ENCODE measurements at places on chromosomes 2 and 18.

GRCh38 chr2:38905251-38905650 lies 15.6 kb downstream of the ARHGEF33 start:
- no peak for DNase-seq

GRCh38 chr2:55361465-55362189 lies 58.0 kb downstream of the CCDC88A start:
- DNase-seq = no peak

DNA sequence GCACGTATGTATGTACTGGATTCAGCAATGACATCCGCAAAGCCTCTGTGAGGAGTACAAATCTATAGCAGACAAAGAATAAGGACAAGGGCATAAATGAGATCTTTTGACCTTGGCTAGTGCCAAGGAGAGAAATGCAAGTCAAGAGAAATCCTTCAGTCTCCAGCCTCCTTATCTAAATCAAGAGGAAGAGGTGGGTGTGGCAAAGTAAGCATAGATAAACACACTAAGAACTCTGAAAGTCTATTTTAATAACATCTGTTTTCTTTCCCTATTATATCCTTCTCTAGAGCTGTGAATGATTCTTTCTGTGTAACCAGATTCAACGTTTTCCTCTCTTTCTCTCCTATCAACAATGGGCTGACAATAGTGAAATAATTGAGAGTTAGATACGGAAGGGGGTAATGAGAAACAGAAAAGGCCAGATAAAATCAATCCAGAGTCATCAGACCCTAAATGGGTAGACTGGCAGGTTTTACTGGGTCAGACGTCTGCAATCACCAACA lies 118.5 kb upstream of the ZFP36L2 start:
- DNase-seq = peak; percentile 69

- DNase-seq = no peak
These were observed 206.8 kb upstream of the HDAC4 start for GRCh38 chr2:239607517-239608191.

- DNase-seq = peak; percentile 63
These were observed 2.1 kb upstream of the PCBP1 start for GRCh38 chr2:70084973-70085710.

DNA sequence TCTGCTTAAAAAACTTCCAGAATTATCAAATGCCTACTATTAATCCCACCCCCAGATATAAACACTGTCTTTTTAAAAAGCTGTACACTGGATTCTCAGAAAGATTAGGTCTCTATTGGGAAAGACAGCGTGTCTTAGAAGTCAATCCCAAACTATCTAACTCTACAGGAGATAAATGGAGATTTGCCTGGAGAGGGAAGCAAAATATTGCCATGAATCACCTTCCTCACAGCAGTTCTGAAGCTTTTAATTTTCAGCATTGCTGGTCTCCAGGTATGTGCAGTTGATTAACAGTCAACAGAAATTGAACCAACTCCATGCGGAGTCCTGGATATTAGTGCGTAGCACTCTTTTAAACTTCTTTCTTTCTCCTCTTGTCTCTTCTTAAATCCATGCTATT lies 122.2 kb downstream of the DSC3 start:
- no peak for DNase-seq

GRCh38 chr18:74453016-74453566 lies 4.0 kb downstream of the DIPK1C start:
- no peak for DNase-seq

- DNase-seq = no peak
These were observed 59.9 kb downstream of the KYNU start for GRCh38 chr2:142937347-142937746.

DNA sequence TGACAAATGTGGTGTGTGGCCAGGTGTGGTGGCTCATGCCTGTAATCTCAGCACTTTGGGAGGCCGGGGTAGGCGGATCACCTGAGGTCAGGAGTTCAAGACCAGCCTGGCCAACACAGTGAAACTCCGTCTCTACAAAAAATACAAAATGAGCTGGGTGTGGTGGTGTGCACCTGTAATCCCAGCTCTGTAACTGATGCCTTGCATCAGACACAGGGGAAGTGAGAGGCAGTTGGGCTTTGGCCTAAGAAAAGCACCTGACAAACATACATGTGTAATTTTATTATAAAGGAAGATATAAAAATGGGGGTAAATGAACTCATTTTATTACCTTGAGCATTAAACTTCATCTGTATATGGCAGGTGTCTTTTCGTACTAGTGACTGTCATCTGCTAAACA lies 66.7 kb upstream of the FAM136A start:
- no peak for DNase-seq

DNA sequence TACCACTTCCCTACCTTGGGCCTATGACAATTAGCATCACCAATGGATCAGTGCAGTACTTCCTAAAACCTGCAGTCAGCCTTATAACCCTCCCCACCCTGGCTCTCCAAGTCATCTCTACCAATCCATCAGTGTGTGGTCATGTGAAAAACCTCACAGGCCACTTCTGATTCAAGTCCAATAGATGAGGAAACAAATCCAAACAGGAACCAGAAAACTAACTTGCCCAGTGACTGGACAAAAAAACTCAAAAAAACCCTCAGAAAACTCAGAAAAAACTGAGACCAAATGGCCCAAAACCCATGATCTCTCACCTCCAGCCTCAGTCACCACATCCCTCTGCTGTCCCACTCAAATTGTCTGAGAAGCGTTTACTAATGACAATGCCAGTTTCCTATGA lies 43.3 kb downstream of the TGFA start:
- peak; percentile 28 for DNase-seq

- peak; percentile 72 for DNase-seq
These were observed 98.0 kb downstream of the STPG4 start for GRCh38 chr2:47056868-47057686.

DNA sequence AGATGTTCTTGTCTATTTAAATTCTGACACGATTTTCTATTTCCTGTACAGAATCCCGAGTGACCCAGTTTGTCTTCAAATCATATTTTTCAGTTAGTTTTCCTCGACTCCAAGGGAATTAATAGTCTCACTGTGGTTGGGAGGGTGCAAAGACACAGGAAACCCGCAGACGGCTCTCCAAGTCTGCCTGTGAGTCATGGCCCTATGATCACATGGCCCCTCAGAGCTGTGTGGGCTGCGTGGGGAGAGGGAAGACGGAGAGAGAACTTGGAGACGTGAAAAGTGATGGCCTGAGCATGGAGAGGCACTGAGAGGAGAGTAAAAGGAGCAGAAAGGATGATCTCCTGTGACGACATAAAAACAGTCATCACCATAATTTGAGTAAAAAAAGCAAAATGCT lies 989.9 kb downstream of the DCDC2C start:
- DNase-seq = no peak

- no peak for DNase-seq
These were observed 196.3 kb upstream of the TANK start for GRCh38 chr2:160963957-160964356.

DNA sequence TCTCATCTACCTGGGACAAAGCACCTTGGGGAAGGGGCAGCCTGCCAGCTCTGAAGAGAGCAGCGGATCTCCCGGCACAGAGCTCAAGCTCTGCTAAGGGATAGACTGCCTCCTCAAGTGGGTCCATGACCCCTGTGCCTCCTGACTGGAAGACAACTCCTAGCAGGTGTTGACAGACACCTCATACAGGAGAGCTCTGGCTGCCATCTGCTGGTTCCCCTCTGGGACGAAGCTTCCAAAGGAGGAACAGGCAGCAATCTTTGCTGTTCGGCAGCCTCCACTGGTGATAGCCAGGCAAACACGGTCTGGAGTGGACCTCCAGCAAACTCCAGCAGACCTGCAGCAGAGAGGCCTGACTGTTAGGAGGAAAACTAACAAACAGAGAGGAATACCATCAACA lies 549.9 kb upstream of the LRATD1 start:
- DNase-seq = no peak

GRCh38 chr18:42296723-42297122 lies 341.7 kb downstream of the PIK3C3 start:
- DNase-seq = no peak

GRCh38 chr2:134109725-134110124 lies 144.1 kb upstream of the MGAT5 start:
- no peak for DNase-seq

GRCh38 chr18:59846814-59847490 lies 52.8 kb upstream of the PMAIP1 start:
- no peak for DNase-seq

- DNase-seq = peak; percentile 82
These were observed 72.0 kb upstream of the AFF3 start for GRCh38 chr2:100214265-100214971.

DNA sequence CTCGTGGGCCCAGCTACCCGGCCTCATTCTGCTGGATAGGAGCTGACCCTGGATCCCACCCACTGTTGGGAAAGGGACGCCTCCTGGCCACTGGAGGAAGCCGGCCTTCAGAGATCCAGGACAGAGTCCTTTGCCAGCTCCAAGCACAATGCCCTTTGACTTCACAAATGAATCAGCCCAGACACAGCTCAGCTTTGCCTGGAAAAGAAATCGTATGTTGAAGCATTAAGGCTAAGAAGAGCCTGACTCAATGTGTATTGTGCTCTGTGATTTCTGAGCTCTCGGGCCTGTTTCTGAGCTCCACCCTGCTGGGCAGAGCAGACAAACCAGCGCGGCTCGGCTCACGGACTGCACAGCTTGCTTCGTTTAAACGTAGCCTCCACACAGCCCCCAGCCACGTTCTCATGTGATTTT lies 162.9 kb upstream of the APCDD1 start:
- DNase-seq = no peak

DNA sequence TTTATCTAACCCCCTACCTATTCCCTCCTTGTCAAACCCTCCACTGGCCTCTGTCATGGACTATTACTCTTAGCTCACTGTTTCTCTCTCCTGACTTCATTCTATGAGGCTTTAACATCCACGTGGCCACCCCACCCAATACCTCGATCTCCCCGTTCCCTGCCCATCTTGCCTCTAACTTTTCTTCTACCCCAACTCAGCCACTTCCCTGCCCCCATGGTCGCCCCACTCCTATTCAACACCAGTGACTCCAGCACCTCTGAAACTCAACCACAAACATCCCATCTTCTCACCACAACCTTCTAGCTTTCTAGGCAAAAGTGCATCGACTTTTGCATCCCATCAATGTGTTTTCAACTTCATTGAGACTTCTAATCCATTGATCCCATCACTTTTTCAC lies 94.2 kb upstream of the EPAS1 start:
- DNase-seq = no peak

- DNase-seq = no peak
These were observed 162.3 kb upstream of the TRIB2 start for GRCh38 chr2:12554224-12555011.
